A549 treated with DMSO at 1 μM for 4 hours (cell line): ENCODE measurements at places on chromosomes 1 and 21. TPM values are rescaled to one million over a fixed set of nuclear protein-coding genes. Genes with fewer than 3 reads are reported as not detected.

UBQLN4 gene
- total RNA-seq = 38.5 to 48.6 TPM (median 41.7 TPM) in 5 replicates

TRPM2 gene
- total RNA-seq = 5.9 to 12.8 TPM (median 9.0 TPM) in 5 replicates

PPFIA4 gene
- total RNA-seq = 0.21 to 0.74 TPM (median 0.40 TPM) in 5 replicates

LCK gene
- 0.07 TPM in 1 of 5 replicates, not detected in the others for total RNA-seq

KCNT2 gene
- 0.05 to 0.06 TPM (median 0.05 TPM) in 3 of 5 replicates, not detected in the others for total RNA-seq

LDLRAD2 gene
- 0.08 to 0.20 TPM (median 0.12 TPM) in 3 of 5 replicates, not detected in the others for total RNA-seq
